HTR-8/SVneo (cell line): ENCODE measurements at places on chromosomes 12 and 14.

DNA sequence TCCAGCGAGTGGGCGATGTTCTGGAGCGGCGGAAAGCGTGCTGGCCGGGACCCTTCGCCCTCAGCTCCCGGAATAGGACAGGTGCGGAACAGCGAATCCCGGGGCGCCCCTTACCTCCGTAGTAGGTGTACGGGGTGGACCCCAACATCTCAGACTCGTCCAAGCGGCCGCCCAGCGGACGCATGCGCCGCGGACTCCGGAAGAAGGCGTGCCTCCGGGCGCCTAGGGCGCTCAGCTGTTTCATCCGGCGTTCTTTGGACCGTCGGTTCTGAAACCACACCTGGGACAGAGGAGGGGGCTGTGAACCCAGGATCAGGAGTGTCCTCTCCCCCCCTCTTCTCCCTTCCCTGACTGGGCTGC is 4.5 kb downstream of the LHX5 start:
- no peak for DNase-seq

DNA sequence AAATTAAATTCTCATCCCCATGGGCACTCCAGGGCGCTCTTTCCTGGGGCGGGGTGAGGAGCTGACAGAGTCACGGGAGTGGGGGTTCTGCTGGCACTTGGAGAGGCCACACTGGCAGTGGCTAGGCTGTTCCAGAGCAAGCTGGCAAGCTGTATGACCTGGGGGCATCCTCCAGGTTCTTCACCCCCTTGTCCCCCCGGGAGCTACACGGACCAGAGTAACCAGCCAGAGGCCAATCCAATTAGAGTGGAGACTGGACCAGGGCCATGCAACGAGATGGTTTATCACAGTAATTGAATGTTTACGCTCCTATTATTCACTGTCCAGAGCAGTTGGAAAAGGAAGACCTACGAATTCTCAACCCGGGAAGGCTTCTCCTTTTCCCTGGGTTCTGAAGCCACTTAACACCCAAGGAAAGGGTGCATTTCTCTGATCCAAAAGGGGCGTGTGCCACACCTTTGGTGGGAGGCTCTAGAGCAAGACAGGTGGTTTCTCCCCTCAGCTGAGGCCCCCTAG is 43.8 kb upstream of the PNMA1 start:
- no peak for DNase-seq

GRCh38 chr14:64573109-64573508 is 23.3 kb downstream of the PPP1R36 start:
- DNase-seq = no peak

- no peak for DNase-seq
These were observed 8.7 kb upstream of the PLEKHA5 start for GRCh38 chr12:19120795-19121194.

GRCh38 chr14:73467800-73468199 is 9.5 kb upstream of the NUMB start:
- no peak for DNase-seq

DNA sequence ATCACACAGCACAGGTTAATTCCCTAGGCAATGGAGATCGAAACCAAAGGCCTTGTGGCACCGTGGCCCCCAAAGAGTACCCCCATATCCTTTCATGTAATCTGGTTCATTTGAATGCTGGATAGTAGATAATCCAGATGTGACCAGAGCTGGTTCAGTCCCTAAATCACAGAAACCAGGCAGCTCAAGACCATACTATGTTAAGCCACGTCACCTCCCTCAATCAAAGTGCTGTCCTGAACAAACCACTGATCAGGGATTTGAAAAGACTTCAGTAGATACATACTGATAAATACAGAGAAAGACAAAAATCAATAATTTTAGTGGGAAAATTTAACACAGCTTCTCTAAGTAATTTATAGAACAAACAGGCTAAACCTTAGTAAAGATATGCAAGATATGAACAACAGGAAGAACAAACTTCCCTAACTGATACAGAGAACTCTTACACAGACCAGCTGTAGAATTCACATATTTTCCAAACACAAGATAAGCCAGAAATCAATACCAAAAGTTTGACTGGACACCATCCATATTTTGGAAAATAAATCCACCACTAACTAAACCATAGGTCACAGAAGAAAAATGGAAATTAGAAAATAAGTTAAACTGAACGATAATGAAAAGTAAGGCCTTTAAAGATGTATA is 67.1 kb downstream of the BCAT1 start:
- DNase-seq = no peak

DNA sequence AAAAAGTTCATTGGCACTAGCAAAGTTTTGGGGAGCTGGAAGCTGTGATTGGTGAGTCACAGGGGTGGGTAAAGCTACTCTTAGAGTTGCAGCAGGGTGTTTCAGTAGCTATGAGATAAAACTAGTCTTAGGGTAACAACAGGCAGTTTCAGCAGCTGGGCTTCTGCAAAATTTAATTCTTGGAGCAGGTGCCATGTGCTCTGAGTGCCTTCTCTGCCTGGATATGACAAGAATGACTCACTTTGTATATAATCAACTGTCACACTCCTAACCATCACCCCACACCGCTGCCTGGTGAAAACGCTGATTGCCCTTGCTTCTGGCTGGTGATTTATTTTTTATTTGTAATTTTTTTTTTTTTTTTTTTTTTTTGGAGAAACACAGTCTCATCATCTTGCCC is 10.5 kb upstream of the PLBD2 start:
- no peak for DNase-seq

DNA sequence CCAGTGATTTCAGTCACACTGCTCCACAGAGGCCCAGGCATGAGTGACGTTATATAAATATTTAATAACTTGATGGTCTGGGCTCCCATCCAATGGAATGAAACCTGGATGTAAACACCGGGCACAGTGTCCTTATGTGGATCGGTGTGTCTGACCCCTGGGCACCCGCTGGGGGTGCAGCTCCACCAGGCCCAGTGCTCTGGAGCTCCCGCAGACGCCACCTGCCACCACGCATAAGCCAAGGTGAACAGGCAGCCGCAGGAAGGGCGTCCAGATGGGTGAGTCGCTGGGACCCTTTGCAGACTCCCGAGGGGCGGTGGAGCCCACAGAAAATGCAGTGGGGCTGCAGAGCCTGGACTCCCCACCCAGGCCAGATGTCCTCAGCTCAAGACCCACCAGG is 121.6 kb downstream of the SCARB1 start:
- DNase-seq = no peak
